Stimulated activated CD4-positive, alpha-beta T cell treated with anti-CD3 and anti-CD28 coated beads, Interleukin-1b, Interleukin-23, amount 100 ng/mL, for 1 hour (primary cell): ENCODE measurements at places on chromosomes 1 and 21.

GRCh38 chr1:218735436-218736032 is 390.4 kb downstream of the TGFB2 start:
- no peak for DNase-seq

- no peak for DNase-seq
Observed at GRCh38 chr1:111803951-111804350, 48.2 kb downstream of the DDX20 start.

DNA sequence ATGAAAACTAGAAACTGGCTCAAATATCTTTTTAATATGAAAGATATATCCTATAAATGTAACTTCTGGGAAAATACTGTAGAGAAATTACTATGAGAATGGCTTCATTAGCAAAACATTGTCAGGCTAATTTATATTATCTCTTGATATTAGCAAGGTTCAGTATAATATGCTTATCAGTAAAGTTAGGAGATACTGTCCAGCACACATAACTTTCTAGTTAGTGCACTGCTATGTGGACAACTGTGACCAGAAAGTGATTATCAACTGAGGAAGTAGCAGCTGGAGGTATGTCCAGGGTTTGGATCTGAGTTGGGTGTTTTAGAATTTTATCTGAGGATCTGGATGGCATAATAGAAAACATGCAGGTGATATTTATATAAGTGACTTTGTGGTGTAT is 7.5 kb downstream of the LRRC8C start:
- no peak for DNase-seq

DNA sequence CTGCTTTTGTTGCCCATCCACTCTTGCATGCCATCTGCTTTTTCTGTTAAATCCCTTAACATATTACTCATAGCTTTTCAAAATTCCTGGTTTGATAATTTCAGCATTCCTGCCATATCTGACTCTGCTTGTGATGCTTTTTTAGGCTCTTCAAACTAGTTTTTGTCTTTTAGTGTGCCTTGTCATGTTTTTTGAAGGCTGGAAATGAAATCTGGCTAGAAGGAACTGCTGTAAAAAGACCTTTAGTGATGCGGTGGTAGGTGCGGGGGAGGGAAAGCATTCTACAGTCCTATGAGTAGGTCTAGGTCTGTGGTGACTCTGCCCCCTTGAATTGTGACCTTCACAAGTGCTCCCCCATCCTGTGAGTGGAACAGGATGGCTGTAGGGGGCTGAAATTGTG is 15.0 kb upstream of the S100B start:
- DNase-seq: no peak

DNA sequence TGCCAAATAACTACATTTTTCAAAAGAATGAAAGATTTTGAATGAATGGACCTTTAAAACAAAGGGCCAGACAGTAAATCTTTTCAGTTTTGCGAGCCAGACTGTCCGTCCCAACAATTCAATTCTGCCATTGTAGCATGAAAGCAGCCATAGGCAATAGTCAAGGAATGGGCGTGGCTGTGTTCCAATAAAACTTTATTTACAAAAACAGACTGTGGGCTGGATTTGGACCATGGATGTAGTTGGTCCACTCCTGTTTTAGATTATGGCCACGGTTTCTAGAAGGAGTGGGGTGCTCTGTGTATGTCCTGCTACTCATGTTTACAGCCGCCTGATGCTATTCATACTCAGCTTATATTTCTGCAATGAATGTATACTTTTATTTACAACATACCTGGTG is 474.7 kb downstream of the CAMTA1 start:
- no peak for DNase-seq

- no peak for DNase-seq
Observed at GRCh38 chr1:157006676-157007075, 38.9 kb downstream of the ARHGEF11 start.

- no peak for DNase-seq
Observed at GRCh38 chr1:168321945-168322344, 41.3 kb downstream of the TBX19 start.

DNA sequence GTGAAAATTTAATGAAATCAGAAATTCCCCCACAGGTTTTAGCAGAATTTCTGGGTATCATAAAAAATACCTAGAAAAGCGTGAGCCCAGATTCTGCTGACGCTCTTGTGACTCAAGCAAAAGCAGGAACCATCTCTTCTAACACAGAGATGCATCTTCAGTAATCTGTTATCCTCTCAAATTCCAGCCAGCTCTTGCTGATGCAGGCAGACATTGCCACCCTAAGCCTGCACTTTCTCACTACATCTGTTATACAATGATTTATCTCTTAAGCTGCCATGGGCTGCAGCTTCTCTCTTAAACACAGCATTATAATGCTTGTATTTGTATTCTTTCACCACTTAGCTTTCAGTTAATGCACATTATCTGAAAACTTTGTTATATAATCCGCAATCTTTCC is 113.0 kb upstream of the RGS1 start:
- DNase-seq: no peak

GRCh38 chr1:242674951-242675645 is 150.6 kb upstream of the PLD5 start:
- DNase-seq: no peak

DNA sequence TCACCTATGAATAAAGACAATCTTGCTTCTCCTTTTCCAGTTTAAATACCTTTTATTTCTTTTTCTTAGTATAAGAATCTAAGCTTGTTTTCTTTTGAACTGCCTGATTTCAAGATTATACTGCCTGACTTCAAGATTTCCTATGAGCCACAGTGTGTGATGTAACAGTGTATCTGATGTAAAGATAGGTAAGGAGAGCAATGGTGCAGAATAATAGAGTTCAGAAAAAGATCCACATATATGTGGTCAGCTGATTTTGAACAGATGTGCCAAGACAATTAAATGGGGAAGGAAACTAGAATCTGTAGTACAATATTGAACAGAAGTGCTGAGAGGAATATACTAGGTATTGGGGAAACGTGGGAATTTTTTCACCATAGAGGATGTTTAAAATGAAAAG is 21.0 kb downstream of the EXO1 start:
- DNase-seq: no peak

GRCh38 chr1:26409191-26409807 is 1.3 kb upstream of the LIN28A start:
- no peak for DNase-seq

DNA sequence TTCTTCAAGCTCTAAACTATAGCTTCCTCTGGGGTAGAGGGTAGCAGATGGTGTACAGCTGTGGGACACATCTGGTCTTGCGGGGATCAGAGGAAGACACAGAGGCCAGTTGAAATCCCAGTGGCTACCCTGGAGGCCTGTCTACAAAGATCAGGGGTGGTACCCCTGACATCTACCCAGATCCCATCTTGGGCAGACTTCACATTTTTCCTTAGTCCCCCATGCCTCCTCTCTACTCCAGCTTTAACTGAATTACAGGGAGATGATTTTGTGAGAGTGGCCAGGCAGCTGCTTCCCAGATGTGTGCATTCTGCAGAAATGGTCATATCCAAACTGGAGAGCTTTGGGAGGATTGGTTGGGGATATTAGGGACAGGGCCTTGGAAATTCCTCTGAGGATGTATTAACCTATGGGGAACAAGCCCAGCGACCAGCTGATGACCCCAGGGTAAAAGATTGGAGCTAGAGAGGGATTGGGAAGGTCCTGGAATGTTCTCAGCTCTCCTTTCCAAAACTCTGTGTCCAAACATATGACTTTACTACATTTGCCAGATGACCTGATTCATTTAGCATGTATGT is 9.6 kb upstream of the CD34 start:
- DNase-seq: no peak

DNA sequence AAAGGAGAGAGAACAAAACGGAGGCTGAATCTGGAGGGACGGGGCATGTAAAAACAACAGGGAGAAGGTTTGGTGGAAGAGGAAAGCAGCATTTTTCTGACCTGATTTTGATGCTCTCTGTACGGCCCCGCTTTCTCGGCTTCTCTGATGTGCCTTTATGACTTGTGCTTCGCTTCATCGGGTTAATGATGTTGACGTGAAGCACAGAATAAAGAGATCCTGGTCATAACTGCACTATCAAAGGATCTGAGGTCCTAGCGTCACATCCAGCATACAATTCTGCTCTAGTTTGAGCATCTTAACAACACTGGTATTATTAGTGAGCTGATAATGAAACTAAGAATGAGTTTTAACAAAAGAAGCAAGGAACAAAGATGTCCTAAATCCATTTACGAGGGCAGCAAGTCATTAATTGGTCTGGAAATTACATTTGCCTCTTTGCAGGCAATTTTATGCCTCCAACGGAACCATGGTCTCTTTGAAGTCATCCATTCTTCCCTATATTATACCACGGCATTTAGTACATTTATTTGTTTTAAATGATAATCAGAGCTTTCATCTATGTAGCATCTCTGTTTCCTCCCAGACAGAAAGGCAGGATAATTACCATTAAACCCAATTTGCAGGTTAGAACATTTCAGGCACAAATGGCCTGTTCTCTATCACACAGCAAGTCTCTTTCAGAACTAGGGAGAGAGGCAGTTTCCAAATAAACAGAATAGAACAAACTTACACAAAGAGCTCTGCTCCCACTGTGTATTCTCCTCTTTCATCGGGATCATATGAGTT is 45.3 kb upstream of the B3GALNT2 start:
- DNase-seq: no peak

DNA sequence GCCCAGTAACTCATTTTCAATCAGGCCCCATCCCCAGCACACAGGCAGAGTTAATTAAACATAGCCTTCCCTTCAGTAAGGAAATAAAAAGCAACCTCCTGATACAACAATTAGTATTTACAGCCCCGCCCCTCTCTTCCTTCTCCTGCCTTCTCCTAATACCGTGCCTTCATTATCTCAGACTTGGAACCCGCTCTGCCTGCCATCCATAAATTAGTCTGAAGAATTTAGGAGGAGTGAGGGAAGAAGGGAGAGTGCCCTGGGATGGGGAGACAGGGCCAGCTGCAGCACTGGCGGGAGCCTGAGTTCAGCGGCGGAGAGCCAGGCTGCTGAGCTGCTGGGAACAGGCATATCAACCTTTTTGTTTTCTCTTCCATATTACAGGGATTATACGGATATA is 172.8 kb downstream of the ACTL8 start:
- DNase-seq: no peak

DNA sequence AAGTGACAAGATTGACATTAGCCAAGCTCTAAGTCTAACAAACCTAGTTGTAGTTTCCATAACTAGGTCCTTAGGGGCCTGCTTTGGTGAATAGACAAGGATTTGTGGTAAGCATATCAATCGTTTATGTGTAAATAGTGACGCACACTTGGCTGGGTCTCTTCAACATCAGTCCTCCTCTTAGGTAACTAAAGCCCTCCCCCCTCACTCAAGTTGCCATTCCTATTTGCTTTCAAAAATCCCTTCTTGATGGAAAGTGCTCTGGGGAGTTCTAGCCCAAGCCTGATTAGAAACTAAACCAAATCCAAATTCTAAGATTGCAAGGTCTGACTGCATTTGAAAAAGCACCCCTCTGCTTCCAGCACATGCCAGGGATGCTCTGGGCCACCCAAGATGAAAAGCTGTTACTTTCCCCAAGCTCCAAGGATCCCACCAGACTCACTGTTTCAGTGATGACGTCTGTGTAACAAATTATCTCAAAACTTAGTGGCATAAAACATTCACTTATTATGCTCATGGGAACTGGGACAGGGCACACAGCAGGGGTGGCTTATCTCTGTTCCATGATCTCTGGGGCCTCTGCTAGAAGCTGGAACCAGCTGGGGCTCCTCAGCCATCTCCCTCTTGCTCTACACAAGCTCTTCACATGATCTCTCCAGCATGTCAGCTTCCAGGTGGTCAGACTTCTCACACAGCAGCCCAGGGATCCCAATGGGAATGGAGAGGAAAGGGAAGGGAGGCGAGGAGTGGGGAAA is 74.1 kb downstream of the RRAGC start:
- DNase-seq: no peak

DNA sequence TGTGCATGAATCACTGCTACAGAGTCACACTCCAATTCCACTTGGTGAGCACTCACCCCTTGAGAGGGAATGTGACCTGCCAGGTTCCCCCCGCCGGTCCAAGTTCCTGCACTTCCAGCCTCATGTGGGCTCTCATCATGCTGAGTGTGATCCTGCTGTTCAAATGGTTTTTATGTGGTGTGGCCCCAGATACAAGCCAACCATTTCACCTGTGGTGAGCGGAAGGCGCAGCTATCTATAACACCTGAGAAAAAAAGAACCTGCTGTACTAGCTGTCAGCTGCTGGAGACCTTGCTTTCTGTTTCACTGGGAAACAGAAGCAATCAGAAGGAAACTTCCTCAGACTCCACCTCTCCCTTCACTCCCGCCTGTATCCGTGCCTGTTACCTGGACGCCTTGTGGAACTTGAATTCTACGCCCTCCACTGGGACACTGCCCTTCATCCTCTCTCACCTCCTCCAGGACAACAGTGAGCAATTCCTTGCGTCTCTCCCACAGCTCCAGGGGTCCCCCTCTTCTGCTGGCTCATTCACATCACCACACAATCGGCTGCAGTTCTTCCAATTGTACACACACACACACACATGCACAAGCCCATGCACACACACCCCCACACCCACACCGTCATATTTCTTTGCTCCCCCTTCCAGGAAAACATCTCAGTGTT is 64.4 kb upstream of the RPL11 start:
- DNase-seq: no peak

DNA sequence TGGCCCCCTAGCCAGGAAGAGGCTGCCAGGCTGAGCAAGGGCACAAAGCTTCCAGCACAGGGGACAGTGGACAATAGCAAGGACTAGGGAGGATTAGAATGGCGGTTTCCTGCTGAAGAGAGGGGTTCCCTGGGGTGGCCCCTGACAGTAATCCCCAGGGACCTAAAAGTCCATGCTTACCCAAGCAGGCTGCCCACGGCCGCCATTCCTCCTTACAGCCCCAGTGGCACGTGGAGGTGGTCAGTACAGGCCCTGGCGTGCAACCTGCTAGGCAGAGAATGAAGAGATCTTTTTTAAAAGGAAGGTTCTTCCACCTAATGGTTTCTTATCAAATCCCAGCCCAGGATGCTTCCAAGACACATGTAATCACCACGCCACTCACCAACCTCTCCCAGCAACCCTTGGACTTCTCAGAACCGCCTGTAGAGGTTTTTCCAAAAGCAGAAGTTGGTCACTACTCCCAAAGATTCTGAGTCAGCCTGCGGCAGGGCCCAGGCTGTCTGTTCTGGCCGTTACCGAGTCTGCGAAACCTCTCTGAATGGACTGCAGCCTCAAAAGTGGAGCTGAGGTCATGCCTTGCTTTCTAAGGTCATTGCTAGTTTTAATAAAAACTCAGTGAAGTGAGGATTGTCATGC is 926 bp downstream of the MRPL55 start:
- DNase-seq: no peak
